Occipital lobe (tissue), 3 donors: ENCODE measurements at places on chromosomes 1 and 21. TPM values are rescaled to one million over a fixed set of nuclear protein-coding genes. Genes with fewer than 3 reads are reported as not detected.

DNA sequence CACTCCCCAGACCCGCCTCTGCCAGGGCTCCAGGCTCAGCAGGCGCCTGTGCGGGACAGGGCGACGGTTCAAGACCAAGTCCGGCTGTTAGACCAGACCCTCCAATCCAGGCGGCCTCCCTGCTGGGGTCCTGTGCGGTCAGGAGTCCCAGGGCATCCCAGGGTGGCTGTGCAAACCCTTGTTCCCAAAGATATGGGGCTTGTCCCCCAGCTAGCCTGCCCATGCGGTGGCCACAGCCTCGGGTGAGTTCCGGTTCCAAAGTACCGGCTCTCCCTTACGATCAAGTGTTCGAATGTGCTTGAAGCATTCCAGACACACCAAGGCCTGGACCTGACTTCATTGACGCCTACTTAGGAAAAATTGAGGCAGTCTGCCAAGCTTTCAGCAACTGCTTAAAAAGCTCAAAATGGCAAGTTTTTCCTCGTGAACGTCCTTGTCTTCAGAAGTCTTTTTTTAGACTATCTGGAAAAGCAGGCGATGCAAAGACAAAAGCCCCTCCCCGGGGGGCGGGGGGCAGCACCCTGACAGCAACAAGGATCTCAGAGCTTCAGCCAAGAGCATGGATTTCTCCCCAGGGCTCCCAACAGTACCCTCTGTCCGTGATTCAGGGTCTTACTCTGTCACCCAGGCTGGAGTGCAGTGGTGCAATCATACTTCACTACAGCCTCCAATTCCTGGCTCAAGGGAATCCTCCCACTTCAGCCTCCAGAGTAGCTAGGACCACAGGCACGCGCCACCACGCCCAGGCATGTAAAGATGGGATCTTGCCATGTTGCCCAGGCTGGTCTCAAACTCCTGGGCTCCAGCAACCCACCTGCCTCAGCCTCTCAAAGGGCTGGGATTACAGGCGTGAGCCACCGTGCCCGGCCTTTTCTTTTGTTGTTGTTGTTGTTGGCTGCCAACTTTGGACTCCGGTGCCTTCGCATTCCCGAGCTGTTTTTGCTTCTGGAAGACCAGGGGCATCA lies 2.3 kb downstream of the FAAP20 start:
- DNase-seq: no peak

GRCh38 chr1:189609167-189609566 lies 868.5 kb downstream of the BRINP3 start:
- no peak for DNase-seq

GRCh38 chr21:26555540-26556146 lies 17.4 kb downstream of the CYYR1 start:
- DNase-seq: no peak

DNA sequence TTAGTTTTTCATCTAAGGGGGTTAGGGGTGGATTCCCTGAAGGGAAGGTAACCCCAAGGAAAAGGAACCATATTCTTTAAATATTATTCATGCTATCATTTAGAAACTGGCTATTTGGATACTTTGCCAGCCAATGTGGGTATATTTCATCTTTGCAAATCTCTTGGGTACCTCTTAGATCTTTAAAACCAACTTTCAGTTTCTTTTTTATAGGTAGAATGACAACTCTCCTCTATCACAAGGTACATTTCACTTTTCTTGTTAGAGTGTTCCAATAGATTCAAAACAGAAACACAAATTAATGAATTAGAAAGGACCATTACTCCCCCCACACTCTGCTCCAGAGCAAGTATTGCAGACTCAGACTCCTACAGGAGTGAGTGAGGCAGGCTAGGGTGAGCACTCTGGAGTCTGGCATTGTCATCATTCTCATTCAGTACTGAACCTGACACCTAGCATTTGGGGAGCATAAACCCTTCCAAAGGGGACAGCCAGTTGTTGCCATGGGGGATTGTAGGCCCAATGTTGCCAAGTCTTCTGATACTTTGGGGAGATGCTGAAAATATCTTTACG lies 43.0 kb downstream of the MACO1 start:
- DNase-seq: no peak

DNA sequence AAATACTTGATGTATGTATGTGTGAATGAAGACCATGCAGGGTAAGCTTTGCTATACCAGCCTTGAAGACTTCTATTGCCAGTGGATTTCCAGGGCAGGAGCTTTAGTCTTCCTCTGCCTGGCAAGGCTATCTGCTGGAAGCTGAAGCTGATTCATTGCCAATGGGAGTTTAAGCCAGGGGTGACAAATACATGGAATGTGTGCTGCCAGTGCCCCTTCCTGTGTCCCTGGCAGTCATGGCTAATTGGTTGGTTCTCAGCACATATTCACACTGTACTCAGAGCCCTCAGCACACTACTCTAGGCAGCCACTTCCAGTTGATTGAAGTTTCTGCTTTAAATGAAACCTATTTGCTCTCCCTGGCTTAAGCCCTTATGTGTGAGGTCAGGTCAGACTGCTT lies 1.5 kb downstream of the ZSCAN20 start:
- no peak for DNase-seq

DNA sequence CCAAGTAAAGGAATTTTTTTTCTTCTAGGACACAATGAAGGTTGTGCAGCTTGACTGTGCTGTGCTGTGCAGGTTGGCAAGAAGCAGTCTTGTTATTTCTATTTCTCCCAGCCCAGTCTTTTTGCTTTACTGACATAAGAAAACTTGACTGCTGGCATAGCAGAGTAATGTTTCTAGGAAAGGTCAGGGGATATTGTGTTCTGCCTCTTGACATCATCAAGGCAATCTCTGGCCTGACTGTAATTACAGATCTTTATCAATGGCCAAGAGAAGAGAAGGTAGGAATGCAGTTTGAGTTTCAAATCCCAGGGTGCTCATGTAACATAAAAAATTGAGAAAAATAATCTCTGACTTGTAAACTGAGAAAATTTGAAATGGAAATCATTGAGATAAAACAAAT lies 226.3 kb upstream of the ADGRL4 start:
- DNase-seq: no peak

The ARTN gene
- total RNA-seq: 0.62 TPM

DNA sequence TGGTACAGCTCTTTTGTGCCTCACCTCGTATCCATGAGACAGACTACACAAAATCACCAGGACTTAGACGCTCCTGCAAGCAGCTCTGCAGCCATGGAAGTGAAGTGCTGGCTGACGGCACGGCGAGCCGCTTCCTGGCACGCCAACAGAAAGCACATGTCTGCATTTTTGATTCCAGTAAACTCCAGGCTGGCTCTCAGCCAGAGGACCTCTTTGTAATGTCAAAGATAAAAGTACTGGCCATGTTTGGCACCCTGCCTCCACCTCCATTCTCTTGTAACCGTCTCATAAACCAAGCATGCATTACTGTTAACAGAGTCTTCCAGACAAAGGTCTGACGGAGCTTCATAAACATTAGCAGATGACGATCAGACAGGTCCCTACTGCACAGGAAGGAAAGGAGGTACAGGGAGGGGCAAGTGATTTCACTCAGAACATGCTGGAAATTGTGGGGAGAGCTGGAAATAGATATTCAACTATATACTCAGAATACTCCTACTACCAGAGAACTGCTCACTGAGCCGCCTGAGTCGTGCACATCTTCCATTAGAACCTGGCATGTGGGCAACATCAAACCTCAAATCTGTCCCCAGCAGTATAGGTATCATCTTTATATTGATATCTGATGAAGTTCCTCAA lies 632.0 kb downstream of the SMYD3 start:
- DNase-seq: no peak

GRCh38 chr1:63758791-63759190 lies 15.0 kb upstream of the ROR1 start:
- DNase-seq: no peak

The ZNF678 gene
- total RNA-seq: 73.5 TPM

DNA sequence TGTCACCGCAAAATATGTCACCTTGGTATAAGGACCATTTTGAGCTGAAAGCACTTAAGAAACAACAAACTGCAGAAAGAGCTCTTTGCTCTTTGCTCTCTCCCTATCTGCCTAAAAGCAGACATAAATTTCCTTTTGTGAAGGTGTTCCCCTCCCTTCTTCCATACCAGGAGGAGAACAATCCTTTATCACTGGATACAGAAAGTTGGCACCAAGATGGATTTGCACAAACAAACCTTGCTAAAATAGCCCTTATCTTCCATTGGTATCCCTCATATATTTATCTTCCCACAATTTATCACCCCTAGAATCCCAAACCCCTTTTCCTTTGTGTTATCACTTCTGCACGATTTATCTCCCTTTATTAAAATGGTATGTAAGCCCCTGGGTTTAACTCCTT lies 51.4 kb downstream of the DPYD start:
- no peak for DNase-seq

- DNase-seq: no peak
Measured at GRCh38 chr1:10253755-10254154, 43.4 kb downstream of the KIF1B start.

- DNase-seq: peak; percentile 48
Measured at GRCh38 chr1:193185901-193186731, at the start of gene B3GALT2. Gene B3GALT2, minus strand, starts transcription at chr1:193186613. Its CDS starts 5,051 bp downstream, at chr1:193181562.

DNA sequence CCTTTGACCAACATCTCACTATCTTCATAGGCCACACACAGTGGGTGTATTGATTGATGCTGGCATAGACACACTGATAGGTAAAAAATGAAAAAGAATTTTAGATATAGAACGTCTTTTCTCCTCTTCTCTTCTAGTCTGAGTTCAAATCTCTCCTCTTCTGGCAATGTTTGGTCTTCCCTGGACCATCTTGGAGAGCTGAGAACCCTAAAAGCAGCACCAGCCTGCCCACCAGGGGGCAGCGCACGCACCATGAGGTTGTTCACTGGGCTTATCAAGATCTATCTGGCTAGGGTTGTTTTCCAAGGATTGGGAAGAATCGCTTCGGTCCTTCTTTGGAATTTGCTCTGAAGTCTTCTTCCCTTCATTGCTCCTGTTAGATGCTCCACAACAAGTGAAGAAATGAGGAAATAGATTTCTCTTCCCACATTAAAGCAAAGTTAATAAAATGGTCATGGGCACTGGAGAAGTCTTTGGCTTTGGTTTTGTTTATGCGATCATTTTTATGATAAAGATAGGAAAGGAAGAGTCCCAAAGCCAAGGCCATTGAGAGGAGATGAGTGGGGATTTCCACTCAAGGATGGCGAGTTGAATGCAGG lies 104.0 kb upstream of the OLIG2 start:
- no peak for DNase-seq

DNA sequence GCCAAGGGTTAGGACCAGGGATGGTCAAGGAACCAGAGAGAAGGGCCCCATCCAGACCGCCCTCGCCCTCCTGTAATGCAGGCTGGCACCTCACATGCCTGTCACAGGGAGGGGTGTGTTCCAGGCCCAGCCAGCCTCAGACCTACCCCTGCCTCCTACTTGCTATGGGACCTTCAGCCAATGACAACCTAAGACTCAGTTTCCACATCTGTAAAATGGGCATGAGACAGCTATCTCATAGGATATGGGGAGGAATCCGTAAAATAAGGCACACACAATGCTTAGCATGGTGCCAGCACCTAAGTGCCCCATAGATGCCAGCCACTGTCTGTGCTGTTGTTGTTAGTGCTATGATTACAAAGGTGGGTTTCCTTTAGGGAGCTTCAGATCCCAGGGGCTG lies 7.9 kb downstream of the KIF17 start:
- DNase-seq: no peak

DNA sequence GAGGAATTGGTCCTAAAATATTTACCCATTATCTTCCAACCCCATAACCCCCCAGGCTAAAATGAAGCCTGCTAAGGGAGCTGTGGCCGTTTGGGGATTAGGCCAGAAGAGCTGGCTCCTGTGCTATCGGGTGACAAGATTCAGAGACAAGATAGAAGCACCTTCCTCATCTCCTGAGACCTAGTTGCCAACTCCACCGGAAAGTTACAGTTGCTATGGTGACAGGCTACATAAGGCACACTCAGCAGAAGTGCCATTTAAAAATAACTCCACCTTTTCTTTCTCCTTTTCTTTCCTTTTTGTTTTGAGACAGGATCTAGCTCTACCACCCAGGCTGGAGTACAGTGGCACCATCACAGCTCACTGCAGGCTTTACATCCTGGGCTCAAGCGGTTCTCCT lies 43.6 kb upstream of the ROR1 start:
- no peak for DNase-seq

- DNase-seq: no peak
Measured at GRCh38 chr1:201436393-201436792, 14.9 kb upstream of the TNNI1 start.

DNA sequence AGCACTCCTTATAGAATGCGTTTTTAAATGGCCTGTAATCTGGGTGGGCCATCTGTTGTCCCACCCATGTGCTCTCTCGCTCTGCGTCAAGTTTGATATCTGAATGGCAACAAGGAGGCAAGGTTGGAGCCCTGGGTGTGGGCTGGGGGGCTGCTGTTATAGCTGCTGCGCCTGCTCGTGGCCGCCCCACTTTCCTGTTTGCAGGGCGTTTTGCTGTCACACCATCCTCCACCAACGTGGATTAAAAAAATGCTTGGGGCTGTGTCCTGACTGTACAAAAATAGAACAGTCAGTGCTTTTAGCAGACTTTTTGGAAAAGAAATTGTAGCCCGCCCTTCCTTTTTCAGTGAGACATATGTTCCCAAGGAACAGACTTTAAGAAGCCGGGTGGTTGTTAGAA lies 25.4 kb downstream of the UMODL1 start:
- DNase-seq: peak; percentile 28

The TADA1 gene
- total RNA-seq: 51.3 TPM

DNA sequence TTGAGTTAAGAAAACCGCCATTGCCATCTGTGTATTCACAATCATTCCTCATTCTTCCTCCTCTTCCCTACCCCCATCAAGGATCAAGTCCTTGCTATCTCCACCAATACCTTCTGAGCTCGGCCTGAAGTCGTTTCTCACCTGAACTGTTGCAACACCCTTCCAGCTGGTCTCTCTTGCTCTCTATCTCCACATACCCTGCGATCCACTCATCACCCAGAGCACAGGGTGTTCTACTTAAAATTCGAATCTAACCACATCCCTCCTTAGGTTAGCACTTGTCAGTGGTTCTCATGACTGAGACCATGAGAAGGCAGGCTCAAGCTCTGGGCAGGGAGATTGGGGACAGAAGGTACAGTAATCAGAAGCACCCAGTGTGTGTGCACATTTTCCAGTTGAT lies 4.6 kb downstream of the IVL start:
- no peak for DNase-seq

GRCh38 chr21:16587681-16588375 lies 858.0 kb downstream of the USP25 start:
- DNase-seq: peak; percentile 45

The LRRC71 gene
- 0.16 TPM for total RNA-seq

DNA sequence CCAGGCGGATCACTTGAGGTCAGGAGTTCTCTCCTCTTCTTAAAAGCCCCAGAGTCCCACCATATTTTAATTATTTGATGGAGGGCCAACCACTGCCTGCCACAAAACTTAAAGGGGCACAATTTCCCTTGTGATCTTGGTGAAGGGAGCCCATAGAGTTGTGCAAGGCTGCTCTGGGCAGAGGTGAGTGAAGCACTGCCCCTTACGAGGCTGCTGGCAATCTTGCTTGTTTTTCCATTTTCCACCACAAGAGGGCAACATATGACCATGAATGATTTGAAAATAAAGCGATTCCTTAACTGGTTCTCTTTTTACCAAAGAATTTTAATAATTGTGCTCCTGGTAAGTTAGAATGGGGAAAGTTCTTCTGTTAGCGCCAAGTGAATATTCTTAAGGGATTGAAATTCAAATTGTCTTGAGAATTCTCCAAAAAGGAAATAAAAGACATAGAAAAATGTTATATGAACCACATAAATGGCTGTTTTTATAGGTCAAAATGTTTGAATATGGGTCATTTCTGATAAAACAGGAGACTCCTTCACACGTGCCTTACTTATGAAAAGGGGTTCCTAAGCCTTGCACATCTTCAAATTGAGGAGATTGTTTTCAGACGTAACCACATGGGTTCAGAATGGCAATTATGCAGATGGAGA lies 22.7 kb downstream of the PGM1 start:
- DNase-seq: no peak

The TMPRSS15 gene
- not detected for total RNA-seq
